ENCODE measurements at places on chromosomes 5 and 9.

DNA sequence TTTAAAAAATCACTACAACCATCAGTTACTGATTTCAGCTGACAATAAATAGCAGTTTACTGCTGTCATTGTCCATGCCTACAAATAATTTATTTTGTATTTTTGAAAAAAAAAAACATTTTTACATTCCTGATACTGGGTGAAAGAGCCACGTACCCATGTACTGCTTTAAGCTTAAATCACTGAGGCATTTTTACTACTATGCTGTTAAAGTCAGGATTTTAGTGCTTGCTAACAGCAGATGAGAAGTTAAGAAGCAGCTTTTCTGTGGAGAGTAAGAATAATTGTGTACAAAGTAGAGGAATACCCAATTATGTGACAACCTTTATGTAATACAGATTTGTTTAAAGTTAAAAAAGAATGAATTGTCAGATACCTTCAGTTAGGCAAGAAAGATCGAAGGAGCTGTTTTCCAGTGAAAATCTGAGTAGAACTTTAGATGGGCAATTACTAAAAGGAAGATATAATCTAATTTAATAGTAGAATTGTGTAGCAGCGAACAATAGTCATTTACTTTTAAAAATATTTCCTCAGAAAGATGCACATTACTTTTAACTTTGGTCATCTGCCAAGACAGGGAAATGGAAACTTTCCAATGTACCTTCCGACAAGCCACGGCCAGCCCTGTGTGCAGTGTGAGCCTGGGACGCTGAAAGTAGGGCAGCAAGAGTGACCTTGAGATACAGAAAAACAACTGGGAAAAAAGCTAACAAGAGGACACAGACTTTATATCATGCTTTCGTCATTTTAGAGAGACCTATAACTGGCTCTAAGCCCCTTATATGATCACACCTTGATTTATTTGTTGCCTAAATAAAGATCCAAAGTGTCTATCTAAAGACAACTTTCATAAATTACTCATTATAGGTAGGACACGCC lies 39.9 kb downstream of the RHOBTB3 start:
- no peak for DNase-seq

- DNase-seq: peak; percentile 59
Observed at GRCh38 chr9:32579706-32580331, 6.9 kb upstream of the NDUFB6 start.

DNA sequence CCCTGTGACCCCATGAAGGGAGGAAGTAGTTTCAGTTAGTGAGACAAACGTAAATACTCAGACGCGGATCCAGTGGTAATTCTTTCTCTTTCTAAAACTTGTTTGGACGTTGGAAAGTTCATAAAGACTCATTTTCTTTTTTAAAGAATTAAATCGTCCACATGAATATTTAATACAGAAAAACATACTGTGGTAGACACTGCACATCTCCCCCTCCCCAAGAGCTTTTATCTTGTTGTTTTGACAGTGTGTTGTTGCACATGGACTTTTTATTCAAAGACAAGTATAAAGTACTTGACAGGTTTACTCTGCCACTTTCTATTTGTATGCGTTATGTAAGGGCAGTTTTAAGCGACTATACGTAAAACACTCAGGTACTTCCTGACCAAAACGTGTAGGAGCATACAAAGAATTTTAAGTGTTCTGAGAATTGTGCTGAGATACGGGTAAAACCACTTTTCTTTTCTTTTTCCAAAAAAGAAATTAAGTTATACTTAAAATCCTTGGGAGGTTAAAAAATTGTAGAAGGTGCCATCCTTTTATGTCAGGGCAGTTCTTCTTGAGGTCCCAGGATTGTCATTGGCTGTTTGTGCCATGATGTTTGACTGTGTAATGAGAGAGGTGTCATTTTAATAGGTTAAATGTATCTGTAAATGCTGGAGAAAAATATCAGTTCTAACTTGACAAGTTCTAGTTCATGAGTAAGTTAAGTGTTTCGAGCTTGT lies 1.3 kb downstream of the NIPBL start:
- no peak for DNase-seq

- DNase-seq: no peak
Observed at GRCh38 chr9:123238365-123238764, 30.0 kb downstream of the STRBP start.

GRCh38 chr5:60356745-60357144 lies 343.2 kb downstream of the DEPDC1B start:
- DNase-seq: no peak

DNA sequence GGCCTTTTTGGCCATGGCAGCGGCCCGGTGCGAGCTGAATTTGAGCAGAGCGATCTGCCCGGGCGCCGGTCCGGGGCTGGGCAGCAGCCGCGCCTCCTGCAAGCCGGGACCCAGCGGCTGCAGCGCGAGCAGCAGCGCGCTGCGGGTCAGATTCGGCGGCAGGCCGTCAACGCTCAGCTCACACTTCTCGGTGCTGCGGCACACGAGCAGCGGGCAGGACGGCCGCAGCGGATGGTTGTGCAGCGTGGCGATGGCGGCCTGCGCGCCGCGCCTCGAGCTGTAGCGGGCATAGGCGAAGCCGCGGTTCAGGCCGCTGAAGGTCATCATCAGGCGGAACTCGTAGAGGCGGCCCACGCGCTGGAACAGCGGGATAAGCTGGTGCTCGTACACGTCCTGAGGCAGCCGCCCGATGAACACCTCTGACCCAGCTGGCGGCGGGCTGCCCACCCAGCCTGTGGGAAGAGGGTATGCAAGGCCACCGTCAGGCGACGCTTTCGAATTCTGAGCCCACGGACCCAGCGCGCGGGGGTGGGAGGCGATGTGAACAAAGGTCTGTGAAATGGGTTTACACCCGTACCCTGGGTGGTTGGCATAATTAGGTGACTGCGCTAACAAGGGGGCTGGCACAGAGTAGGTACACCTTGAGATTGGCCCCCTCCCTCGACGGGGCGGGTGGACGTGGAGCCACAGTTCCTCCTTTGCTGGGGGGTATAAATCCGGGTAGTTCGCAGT lies 755 bp downstream of the DND1 start:
- DNase-seq: no peak
